ENCODE measurements at places on chromosomes 12 and 14. TPM values are rescaled to one million over a fixed set of nuclear protein-coding genes. Genes with fewer than 3 reads are reported as not detected.

The BCAT1 gene
- 37.8 TPM for polyA plus RNA-seq

The MAX gene
- polyA plus RNA-seq = 31.1 TPM

The RNASE1 gene
- 181 TPM for polyA plus RNA-seq

The RASSF8 gene
- polyA plus RNA-seq = 31.9 TPM

The NOVA1 gene
- 15.5 TPM for polyA plus RNA-seq

The KLRD1 gene
- 1.1 TPM for polyA plus RNA-seq

The HCAR2 gene
- 0.21 TPM for polyA plus RNA-seq

The TPPP2 gene
- 0.17 TPM for polyA plus RNA-seq

The GLIPR1L1 gene
- polyA plus RNA-seq = 0.31 TPM

The BTBD7 gene
- polyA plus RNA-seq = 22.6 TPM

The DIO2 gene
- polyA plus RNA-seq = 1.9 TPM

The DIP2B gene
- polyA plus RNA-seq = 17.1 TPM

The BMP4 gene
- polyA plus RNA-seq = 16.1 TPM

The AHNAK2 gene
- polyA plus RNA-seq = 15.9 TPM

The CHMP4A gene
- 34.5 TPM for polyA plus RNA-seq

The SDSL gene
- polyA plus RNA-seq = 1.0 TPM

The CKB gene
- polyA plus RNA-seq = 210 TPM

The BICDL1 gene
- 3.6 TPM for polyA plus RNA-seq

The ITGB7 gene
- polyA plus RNA-seq = 1.4 TPM

The MAP3K9 gene
- 0.22 TPM for polyA plus RNA-seq

The NPAS3 gene
- polyA plus RNA-seq = 5.1 TPM

The HOXC6 gene
- 21.8 TPM for polyA plus RNA-seq

The B3GNT4 gene
- polyA plus RNA-seq = 0.44 TPM

The ERP27 gene
- polyA plus RNA-seq = 0.79 TPM

The AMIGO2 gene
- polyA plus RNA-seq = 3.0 TPM

Data from muscle of back (tissue), 13 donors.